ENCODE measurements at places on chromosomes 2 and 18.

- no peak for DNase-seq
Observed at GRCh38 chr2:207164006-207164831, 1.5 kb downstream of the KLF7 start.

- no peak for DNase-seq
Observed at GRCh38 chr2:53167227-53167626, 600.4 kb upstream of the CHAC2 start.

GRCh38 chr2:217790681-217791392, 212.0 kb downstream of the TNS1 start:
- no peak for DNase-seq

DNA sequence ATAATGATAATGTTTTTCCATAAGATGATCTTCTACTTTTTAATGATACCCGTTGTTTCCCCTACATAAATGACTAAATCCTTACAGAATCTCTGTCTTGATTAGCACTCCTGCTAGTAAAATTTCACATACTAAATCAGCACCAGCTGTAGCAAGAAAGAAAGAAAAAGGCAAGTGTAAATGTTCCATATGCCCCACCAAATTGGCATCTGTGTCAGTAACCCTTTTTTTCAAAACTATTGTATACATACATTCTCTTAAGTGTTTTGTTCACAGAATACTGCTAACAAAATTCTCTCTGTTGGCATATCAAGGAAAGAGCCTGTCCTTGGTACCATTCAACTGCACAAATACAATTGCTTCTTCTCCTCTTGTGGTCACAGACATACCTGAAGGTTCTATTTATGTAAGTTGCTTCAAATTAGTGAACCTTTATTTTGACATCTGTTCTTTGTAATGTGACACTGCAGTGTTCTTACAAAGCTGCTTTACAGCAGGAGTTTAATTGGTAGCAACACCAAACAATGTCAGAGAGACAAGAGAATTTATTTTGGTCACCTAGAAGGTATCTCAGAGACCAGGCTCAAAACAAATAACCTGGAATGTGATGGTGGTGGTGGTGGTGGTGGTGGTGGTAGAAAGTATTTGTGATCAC, 641.9 kb downstream of the ZEB2 start:
- no peak for DNase-seq

DNA sequence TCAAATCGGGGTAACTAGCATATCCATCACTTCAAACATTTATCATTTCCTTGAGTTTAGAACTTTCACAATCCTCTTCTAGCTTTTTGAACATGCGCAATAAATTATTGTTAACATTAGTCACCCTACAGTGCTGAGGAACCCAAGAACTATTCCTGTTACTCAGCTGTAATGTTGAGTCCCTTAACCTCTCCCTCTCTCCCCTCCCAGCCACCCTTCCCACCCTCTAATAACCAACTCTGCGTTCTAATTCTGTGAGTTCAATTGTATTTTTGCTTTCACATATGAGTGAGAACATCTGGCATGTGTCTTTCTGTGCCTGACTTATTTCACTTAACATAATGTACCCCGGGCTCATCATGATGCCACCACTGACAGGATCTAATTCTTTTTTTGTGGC, 78.6 kb upstream of the RANBP2 start:
- DNase-seq, result no peak

GRCh38 chr2:222883420-222883819, 22.6 kb downstream of the ACSL3 start:
- DNase-seq, result no peak

- DNase-seq, result peak; percentile 58
Observed at GRCh38 chr18:477565-477964, 22.9 kb downstream of the COLEC12 start.

DNA sequence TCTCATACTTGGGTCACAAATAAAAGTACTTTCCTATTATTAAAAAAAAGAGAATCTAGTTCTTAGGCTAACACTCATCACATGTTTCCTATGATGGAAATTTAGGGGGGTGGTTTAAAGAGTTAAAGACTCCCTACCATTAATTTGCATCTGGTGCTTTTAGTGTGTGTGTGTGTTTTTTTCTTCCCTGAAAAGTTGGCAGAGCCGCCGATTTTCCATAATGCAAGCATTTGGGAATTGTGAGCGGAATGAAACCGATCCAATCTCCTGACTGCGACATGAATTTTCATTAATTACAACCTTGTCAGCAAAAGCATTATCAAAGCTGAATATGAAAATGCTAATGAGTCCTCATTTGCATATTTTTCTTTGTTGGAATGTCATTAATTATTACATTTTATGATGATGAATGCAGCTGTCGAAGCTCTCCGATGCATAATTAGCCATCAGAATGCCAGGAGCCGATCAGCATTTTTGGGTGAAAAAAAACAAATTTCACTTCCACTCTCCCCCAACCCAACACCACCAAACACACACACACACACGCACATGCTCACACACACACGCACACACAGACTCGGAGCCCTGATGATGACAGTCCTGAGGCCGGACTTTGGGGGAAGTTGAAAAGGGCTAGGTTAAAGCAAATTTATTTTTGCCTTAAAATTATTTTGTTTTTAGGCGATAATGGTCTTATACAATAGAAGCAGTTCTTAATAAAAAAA, 165.4 kb downstream of the TCF4 start:
- DNase-seq, result no peak

DNA sequence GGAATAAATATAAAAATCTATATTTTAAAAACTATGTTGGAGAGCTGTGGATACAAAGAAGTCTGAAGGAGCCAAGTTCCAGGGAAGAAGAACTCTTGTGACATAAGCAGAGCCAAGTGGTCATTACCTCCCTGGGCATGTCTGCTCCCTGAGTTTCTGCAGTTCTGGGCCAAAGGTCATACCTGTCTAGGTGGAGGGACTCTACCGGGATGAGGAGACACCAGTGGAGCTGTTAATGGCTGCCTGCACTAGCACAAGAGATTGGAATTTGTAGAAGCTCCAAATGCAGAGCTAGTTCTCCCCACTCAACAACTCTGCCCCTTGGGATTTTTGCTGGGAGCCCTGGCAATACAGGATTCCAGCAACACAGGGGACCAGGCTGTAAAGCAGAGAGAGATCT, 89.8 kb downstream of the ARHGAP28 start:
- DNase-seq, result no peak

GRCh38 chr2:240965296-240965904, 33.0 kb upstream of the SNED1 start:
- no peak for DNase-seq

- no peak for DNase-seq
Observed at GRCh38 chr18:23556145-23556780, 30.0 kb downstream of the NPC1 start.

DNA sequence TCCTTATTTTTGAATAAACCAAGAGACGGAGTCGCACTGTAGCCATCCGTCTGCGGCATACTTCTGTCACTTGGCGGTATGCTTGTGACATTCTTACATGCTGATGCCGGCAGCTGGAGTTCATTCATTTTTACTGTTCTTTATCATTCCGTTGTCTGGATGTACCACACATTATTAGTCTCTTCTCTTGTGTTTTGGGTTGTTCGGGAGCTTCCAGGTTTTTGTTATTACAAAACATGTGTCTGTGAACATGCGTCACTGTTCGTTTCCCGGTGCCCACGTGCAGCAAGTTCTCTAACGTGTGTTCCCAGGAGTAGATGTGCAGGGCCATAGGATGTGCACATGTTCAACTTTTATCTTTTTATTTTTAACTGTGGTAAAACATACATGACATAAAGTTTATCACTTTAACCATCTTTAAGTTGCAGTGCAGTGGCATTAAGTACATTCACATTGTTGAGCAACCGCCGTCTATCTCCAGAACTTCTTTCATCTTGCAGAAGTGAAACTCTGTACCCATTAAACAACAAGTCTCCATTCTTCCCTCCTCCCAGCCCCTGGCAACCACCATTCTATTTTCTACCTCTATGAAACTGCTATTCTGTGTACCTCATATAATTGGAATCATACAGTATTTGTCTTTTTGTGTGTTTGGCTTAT, 40.1 kb downstream of the MTCL1 start:
- no peak for DNase-seq

GRCh38 chr2:8418721-8419120, 263.1 kb upstream of the ID2 start:
- no peak for DNase-seq

DNA sequence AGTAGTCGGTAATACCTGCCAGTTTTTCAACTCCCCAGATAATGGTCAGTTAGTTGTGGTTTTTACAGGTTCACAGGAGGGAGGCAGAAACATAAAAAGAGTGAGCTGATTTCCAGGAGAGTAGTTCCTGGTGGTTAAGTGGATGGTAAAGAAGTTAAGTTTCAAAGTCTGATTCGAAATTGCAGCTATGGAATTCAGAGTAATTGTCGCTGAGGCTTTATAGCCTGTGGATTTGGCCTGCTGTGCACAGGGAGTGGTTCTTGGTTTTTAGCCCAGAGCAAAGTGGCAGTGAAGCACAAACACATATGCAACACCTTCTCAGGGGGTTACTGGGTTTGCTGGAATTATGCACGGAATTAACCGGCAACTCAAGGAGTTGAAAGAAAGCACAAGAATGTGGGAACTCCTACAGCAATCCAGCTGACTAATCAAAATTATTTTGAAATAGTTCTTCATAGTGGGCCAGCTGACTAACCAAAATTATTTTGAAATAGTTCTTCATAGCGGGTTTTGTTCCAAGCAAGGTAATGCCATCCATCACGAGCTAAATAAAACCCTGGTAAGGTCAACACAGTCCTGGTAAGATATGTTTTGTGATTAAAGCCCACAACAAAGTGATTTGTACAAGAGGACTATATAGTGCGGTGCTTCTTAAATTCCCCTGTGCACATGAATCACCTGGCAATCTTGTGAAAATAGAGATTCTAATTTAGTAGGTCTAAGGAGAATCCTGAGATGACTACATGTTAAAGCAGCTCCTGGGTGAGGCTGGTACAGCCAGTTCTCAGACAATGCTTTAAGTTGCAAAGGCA, 94.4 kb downstream of the SGPP2 start:
- no peak for DNase-seq

- no peak for DNase-seq
Observed at GRCh38 chr2:55103046-55103445, 52.8 kb upstream of the RTN4 start.

DNA sequence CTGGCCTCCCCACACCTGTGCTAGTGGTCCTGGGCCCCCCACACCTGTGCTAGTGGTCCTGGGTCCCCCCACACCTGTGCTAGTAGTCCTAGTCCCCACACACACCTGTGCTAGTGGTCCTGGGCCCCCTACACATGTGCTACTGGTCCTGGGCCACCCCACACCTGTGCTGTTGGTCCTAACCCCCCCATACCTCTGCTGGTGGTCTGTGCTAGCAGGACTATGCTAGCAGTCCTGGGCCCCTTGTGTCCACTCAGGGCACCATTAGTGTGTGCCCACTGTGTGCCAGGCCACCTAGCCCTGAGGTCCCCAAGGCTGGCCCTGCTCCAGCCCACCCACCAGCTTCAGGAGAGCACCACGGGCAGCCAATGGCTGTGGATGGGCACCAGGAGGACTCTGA, 558.2 kb upstream of the SALL3 start:
- no peak for DNase-seq

DNA sequence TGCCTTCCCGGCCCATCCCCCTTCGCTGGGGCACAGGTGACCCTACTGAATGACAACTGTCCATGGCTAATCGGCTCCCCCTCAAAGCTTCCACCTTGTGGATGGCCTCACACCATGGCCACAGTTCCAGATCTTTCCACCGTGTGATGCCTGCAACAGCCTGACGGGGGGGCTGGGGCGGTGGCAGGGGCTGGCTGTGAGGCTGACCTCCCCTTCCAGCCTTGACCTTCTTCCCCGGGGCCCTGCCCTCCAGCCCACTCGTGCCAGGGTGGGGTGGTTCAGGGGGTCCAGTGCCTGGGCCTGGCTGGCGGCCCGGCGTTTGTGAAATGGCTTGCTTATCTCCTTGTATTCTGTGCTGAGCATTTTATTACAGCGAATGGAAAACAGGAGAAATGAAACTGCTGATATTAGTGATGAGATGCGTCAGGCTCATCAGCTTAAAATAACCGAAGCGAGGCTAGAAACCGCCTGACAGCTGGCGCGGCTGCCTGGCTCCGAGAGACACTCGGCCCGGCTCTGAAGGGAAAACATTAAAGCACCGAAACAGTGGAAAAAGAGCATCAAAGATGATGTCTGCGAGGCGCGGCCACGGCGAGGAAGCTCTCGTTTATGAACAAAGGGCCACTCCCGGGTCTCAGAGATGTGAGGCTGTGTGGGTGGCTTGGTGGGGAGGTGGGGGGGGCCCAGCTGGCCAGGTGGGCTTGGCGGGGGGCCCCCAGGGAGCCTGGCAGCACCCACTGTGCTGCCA, 916 bp upstream of the PDCD1 start:
- DNase-seq, result no peak

DNA sequence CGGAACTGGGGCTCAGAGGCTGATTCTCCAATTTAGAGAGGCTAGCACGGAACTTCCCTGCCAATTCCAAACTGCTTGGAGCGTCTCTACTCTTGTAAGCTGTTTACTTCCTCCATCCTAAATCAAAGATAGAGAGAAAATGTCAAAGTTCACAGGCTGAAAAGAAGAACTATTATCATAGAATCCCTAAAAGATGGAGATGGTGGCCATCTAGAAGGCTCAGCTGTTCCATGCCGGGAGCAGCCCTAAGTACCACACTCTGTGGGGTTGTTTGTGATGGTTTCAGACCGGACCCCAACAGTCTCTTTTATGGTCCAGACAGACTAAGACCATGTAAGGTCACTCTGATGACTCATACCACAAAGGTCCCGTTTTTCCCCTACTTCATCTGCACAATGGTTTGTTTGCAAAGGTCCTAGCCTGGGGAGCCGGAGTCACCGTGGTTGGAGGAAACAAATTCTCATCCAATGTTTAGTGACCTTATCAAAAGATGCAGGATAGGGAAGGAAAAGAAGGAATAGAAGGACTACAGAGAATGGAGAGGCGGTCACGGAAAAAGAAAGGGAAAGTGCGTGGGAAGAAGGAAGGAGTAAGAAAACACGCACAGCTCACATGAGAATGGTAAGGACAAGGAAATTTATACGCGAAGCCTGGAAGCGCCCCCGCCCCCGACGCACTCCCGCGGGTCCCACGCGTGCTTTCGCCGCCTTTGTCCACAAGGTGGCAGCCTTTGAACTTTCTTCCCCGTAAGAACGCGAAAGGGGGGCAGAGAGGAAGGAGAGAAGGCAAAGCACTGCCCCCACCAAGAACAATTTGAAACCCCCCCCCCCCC, 453 bp upstream of the ANTXR1 start:
- DNase-seq, result no peak

- DNase-seq, result no peak
Observed at GRCh38 chr2:44975571-44976450, 33.4 kb downstream of the SIX2 start.

DNA sequence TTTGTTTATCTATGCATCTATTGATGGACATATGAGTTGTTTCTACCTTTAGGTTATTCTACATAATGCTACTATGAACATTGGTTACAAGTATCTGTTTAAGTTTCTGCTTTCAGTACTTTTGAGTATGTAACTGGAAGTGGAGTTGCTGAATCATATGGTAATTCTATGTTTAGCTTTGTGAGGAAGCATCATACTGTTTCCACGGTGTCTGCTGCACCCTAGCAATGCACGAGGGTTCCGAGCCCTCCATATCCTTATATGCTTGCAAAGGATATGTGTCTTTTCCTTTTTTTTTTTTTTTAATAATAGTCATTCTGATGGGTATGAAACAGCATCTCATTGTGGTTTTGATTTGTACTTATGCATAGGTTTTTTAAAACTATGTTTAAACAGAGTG, 83.7 kb downstream of the FMNL2 start:
- no peak for DNase-seq

Data from HT-29 (cell line).